Stimulated activated CD8-positive, alpha-beta memory T cell treated with anti-CD3 and anti-CD28 coated beads, Interleukin-4, amount 100 ng/mL, for 4 hours (primary cell): ENCODE measurements at places on chromosomes 4 and X.

GRCh38 chr4:158238575-158238974 lies 28.3 kb downstream of the TMEM144 start:
- no peak for DNase-seq

GRCh38 chrX:129721870-129722269 lies 16.9 kb upstream of the XPNPEP2 start:
- DNase-seq, result no peak

- DNase-seq, result peak; percentile 12
Observed at GRCh38 chr4:2689825-2690700, 66.1 kb downstream of the TNIP2 start.

- no peak for DNase-seq
Observed at GRCh38 chrX:133587818-133588217, 172.5 kb upstream of the GPC4 start.

DNA sequence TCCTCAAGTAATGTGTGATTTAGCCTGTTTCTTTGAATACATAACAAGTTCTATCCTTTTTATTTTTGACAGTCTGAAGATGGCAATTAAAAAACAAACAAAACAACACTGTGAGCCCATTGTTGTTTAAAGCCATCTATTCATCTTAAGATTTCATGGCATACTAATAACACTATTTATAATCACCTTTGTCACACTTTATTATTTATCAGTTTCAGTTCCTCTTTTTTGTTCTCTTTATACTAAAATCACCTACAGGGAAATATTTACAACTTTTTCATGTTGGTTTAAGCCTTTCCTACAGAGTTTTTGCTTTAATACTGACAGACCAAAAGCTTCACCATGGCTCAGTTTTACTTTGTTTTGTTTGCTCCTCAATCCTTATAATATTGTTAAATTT lies 247.4 kb upstream of the CTSO start:
- no peak for DNase-seq

DNA sequence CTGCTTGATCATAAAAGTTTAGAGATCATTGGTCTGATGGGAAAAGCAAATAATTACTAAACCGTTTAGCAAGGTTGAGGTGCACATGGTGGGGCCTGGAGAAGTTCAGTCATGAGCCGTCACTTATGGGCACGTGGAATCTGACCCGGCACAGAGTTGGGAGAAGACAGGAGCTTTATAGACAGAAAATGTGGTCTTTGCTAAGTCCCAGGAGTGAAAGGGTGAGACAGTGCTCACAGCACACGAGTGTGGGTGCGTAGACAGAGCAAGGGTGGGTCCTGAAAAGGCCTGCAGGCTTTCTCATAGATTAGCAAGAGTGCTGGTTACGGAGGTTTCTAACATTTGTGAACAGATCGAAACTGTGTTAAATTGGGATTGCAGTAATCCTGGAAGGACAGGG lies 43.8 kb downstream of the HTT start:
- no peak for DNase-seq

DNA sequence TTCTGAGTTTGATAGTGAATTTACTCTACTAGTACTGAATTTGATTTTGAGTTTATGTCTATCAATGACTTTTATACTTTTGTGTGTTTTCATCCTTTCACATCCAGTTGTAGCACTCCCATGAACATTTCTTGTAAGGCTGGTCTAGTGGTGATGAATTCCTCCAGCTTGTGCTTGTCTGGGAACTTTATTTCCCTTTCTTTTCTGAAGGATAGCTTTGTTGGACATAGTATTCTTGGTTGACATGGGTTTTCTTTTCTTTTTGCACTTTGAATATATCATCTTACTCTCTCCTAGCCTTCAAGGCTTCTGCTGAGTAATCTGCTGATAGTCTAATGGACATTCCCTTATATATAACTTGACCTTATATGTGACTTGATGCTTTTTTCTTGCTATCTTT lies 32.5 kb upstream of the IL2 start:
- DNase-seq, result no peak

GRCh38 chr4:47075262-47075661 lies 43.9 kb downstream of the GABRB1 start:
- DNase-seq, result no peak

DNA sequence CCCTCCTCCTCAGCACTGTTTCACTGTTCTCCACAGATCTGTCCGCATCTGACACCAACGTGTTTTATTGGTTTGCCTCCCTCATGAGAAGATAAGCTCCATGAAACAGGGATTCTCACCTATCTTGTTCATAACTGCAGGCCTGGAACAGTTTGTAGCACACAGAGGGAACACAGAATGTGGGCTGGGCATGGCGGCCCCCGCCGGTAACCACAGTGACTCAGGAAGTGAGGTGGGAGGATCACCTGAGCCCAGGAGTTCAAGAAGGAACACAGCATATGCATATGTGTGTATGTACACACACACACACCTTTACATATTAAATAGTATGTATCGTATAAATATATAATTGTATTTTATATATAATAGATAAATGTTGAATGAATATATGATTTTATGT lies 168.6 kb downstream of the AFAP1 start:
- DNase-seq, result peak; percentile 19

- no peak for DNase-seq
Observed at GRCh38 chrX:23694606-23695005, 27.3 kb downstream of the PRDX4 start.

- no peak for DNase-seq
Observed at GRCh38 chr4:86927843-86928395, 6.9 kb upstream of the AFF1 start.

DNA sequence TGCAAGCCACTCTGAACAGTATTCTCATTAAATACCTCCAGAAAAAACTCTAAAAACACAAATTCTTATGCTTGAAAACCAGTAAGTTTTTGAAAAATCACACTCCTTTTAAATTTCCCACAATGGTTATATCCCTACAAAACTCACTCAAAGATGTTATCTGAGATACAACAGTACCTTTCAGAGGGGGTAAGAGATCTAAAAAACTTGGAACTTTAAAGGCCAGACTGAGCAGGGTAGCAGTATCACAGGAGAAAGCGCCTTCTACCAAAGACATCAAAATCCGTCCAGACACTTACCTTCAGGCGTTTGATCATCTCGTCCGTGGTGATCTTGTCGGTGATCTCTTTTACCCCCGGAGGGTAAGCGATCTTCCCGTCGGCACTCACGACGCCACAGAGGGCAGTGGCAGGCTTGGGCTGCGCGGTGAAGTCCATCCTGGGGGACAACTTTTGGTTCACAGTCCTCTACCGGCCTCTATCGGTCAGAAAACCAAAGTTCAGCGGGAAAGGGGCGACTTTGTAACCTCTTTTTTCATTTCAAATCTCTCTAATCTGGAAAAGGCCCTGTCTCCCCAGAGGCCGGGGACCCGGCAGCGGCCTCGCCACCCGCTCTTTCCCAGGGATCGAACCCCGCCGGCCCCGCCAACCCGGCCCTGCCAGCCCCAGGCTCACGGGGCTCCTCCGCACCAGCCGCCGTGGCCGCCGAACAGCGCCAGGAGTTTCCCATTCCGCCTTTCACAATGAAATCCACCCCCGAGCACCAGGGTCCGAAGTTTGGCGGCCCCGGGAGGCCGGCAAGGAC lies 1.4 kb downstream of the PDS5A start:
- peak; percentile 31 for DNase-seq

DNA sequence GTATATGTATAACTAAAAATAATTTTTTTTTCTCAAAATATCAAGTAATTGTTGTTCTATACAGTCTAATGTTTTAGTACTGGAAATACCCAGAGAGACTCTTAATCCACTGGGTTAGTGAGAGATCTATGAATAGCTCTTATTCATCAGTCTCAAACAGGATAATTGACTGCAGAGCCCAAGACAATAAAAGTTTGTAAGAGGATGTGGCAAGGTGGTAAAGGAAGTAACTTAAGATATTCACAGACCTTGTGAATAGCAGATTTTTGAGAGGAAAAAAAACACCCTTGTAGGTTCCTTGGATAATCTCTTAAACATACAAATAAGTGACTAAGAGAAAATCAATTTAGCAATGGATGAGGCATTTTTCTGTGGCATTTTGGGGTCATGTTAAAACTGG lies 210.9 kb upstream of the FAM241A start:
- no peak for DNase-seq

- no peak for DNase-seq
Observed at GRCh38 chr4:165788686-165789463, 84.2 kb upstream of the TLL1 start.

DNA sequence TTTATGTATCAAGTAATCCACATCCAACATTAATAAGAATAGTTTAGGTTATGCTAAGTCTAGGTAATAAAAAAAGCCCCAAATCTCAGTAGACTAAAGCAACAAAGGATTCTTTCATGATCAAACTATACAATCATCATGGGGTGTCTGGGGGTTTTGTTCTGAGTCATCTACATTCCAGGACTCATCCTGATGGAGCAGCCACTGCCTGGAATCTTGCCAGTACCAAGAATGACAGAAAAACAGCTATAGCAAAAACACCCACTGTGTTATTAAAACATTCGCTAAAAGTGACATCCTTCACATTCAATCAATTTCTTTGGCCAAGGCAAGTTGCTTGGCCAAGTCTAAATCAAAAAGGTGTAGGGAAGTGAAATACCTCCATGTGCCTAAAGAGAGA lies 3.9 kb upstream of the ARHGEF38 start:
- no peak for DNase-seq

DNA sequence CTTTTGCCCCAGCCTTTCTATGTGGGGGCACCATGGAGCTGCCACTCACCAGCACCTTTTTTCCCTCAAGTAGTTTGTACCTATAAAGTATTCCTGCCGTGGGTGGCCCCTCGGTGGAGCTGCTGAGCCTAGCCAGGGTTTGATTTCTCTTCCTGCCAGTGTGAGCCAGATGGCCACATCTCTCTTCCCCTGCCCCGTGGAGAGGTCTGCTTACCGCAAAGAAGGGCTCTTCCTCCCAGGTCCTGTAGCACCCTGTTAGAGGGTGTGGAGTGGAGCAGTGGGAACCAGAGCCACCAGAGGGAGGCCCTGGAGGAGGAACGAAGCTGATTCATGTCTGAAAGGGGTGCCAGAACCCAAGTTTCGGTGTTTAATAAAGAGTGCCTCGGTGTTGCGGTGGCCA lies 95.4 kb downstream of the PTTG2 start:
- DNase-seq, result no peak

GRCh38 chrX:8632924-8633323 lies 99.0 kb downstream of the ANOS1 start:
- no peak for DNase-seq

DNA sequence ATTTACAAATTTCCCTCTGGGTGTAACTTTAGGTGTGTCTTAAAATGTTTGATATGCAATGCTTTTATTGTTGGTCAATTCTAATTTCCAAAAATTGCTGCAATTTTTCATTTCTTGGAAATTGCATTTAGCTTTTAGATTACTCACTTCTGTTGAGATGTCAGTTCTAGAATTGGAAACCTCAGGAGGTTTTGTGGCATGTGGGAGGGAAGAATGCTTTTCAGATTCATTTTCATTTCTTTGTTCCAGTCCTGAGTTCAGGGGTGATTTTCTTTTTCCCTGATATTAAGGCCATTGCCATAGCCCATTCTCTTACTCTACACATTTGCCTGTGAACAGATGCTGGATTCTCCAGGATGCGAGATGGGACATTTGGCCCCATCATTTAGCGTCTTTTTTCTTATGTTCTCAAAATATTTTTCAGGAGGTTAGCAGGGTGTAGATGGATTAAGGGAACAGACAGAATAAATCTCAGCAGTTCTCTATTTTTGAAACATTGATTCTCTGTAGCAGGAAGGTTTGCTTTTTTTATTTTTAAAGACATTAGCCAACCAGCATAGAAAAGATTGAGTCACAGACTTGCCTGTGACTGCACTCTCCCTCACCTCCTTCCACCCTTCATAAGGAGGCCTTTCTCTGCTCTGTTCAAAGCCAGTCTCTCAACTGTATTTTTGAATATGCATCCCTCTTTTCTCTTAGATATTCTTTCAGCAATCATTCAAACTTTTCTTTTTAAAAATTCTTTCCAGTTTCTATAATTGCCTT lies 238.4 kb upstream of the ANXA3 start:
- no peak for DNase-seq

GRCh38 chrX:65928522-65928921 lies 111.4 kb downstream of the VSIG4 start:
- DNase-seq, result no peak

DNA sequence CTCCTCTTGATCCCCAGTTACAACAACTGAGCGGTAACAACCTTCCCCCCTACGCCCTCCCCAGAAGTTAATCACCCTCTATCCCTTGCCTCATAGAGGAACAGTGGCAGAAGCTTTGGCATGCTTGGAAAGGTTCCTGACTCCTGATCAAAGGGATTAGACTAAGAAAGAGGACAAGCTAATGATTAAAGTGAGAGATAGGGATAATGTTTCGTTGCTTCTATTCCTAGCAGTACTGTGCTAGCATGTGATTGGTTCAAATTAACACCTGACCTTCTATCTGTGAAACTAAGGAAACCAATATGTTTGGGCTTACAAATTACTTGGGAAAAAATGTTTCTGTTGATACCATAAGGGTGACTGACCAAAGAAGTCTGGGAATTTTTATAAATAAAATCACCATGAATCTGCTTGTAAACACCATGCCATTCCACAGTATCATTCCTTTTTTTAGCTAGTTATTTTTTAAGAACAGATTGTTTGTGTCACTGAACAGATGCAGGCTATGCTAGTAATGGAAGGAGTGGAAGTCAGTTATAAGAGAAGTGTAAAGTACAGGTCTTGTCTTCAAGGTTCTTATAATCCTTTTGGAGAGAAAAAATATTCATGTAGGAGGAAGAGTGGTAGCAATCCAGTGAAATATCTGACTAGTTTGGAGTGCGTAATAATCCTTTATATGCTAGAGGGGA lies 11.3 kb upstream of the ATP1B4 start:
- no peak for DNase-seq

- DNase-seq, result no peak
Observed at GRCh38 chr4:170723171-170723570, 633.4 kb upstream of the AADAT start.

DNA sequence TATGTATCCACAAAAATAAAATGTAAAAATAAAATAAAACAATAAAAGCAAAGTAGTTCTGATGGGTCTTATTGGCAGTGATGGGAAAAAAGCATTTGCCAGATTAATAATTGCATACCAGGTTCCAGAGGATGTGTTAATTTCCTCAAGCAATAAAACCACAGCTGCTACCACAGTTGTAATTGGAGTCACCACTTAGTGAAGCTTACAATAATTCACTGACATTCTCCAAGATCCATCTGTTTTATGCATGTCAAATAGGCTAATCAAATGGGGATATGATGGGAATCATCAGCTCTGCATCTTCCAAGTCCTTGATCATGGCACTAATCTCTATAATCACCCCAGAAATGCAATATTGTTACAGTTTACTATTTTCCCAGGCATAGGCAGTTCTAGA lies 123.5 kb upstream of the EMCN start:
- no peak for DNase-seq

GRCh38 chr4:165537028-165537648 lies 158.3 kb downstream of the CPE start:
- DNase-seq, result no peak
